ENCODE measurements at places on chromosomes 2 and 18.
A peak's percentile ranks its signal among the peaks of the same experiment; 100 is the strongest.

GRCh38 chr2:61634512-61634911, 96.4 kb upstream of the XPO1 start:
- no peak for DNase-seq

DNA sequence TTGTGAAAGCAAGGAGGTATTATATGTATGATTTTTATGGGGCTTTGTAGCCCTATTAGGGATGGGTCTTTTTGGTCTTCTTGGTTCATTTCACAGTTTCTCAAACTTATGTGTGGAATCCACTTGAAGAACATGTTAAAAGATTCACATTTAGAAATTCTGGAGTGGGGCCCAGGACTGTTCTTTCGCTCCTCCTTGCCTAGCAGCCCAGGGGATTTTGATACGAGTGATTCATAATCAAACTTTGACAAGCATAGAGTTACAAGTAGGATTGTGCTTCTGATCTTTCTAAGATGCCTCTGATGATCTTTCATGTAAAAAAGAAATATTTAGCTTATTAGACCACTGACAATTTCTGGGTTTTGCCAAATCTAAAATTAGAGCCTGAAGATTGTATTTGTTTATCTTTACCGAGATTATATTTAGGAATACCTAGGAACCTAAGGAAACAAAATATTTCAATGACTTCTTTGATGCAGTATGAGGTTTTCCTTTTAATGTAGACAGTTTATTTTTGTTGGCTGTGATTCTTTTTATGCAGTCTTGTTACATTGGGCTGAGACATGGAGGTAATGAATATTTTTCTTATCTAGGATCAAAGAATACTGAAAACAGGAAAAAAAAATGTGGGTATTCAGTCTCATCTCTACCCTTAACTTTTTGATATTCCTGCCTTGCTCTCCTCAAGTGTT, 324.0 kb downstream of the PARD3B start:
- DNase-seq, result no peak

DNA sequence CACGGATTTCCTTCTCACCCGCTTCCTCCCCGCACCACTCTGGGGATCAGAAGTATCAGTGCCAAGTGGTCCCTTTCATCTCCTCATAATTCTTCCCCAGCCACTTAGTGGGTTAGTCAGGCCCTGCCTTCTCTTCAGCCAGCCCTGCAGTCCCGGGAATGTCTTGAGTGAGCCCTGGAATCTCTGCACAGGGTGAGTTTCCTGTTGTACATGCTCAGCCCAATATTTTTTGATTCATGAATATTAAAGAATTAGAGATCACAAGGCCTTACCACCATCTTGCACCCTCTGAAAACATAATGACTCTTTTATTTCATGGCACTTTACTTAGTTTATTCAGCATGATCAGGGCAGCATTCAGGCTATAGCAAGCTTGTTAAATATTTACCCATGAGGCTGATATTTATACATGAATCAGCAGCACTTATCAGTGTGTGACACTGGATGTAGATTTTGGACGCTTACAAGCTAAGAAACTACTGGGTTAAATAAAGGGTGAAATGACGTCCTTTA, 159.4 kb upstream of the FOSL2 start:
- no peak for DNase-seq

DNA sequence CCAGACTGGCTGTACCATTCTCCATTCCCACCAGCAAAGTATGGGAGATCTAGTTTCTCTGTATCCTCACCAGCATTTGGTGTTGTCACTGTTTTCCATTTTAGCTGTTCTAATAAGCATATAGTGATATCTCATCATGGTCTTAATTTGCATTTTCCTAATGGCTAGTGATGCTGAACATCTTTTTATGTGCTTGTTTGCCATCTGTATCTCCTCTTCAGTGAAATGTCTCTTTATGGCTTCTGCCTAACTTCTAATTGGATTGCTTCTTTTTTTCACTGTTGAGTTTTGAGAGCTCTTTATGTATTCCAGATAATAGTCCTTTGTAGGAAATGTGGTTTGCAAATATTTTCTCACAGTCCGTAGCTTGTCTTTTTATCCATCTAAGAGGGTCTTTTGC, 18.9 kb upstream of the BIN1 start:
- no peak for DNase-seq

DNA sequence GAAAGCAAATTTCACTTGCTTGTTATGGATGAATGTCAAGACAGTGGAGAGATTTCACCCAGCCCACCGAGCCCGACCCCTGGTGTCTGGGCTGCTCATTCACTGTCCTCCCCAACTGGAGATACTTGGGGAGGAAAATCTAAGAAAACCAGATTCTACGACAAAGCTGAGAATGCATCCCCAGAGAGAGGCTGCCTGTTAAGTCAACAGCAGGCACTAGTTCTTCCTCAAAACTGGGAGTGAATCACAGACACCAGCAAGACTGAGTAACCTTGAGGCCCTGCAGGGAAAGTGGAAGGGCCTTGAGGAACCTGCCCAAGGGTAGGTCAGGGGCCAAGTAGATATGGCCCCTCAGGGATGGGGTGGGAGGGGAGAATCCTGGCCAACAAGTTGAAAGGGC, 34.2 kb upstream of the MLPH start:
- no peak for DNase-seq

GRCh38 chr18:77042583-77042982, 90.0 kb downstream of the MBP start:
- no peak for DNase-seq

GRCh38 chr18:28602391-28602790, 425.5 kb upstream of the CDH2 start:
- DNase-seq, result no peak

DNA sequence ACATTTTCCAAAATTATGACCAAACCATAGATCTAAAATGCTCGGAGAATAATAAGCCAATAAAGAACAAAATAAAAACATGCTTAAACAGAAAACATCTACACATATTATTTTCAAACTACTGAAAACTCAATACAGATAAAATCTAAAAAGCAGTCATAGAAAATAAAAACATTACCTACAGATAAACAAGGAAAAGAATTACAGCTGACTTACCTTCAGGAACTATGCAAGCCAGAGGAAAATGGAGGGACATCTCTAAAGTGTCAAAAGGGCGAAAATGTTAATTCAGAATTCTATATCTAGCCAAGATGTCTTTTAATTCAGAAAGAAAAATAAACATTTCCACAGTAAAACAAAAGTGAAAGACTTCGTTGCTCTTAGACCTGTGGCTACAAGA, 112.9 kb upstream of the GYPC start:
- DNase-seq, result no peak

- no peak for DNase-seq
Observed at GRCh38 chr2:169658877-169659276, 35.3 kb downstream of the CFAP210 start.

GRCh38 chr2:119366161-119366648, 429 bp downstream of the C2orf76 start:
- no peak for DNase-seq

DNA sequence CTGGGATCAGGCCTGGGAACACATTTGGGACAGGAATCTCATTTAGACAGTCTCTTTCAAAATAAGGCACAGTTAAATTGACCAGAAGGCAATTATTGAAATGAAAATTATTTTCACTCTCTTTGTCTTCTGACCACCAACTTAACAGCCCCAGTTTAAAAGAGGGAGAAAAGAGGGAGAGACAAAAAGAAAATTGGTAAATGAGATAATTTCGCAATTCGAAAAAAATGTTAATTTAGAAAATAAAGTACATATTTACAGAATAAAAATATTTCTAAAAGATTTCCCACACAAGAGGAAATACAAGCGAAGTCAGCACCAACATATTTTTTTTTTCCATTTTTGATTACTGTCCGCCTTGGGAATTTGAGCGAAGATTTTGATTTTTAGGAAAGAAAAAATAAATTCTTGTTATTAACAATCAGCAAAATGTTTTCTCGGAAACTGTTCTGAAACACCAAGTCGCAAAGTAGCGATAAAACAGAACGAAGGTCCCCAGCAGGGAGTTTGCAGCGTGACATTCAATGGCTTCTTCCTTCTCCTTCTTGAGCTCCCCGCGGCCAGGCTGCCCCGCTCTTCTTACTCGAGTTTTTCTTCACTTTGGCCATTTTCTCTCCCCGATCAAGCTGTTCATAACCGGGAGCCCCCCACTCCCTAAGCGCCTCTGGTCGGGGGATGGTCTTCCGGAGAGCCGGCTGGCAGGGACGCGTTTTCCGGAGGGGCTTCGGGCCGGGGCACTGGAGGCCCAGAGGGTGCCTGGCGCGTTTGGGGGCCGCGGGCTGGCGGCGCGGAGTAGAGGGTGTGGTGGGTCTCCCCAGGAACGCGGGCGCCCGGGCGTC, 5.0 kb downstream of the SP9 start:
- no peak for DNase-seq

- DNase-seq, result no peak
Observed at GRCh38 chr18:80108121-80108536, 933 bp upstream of the ADNP2 start.

GRCh38 chr2:620004-620403, 57.2 kb downstream of the TMEM18 start:
- DNase-seq, result no peak

GRCh38 chr18:38792731-38793130, 1227.1 kb upstream of the CELF4 start:
- DNase-seq, result no peak

DNA sequence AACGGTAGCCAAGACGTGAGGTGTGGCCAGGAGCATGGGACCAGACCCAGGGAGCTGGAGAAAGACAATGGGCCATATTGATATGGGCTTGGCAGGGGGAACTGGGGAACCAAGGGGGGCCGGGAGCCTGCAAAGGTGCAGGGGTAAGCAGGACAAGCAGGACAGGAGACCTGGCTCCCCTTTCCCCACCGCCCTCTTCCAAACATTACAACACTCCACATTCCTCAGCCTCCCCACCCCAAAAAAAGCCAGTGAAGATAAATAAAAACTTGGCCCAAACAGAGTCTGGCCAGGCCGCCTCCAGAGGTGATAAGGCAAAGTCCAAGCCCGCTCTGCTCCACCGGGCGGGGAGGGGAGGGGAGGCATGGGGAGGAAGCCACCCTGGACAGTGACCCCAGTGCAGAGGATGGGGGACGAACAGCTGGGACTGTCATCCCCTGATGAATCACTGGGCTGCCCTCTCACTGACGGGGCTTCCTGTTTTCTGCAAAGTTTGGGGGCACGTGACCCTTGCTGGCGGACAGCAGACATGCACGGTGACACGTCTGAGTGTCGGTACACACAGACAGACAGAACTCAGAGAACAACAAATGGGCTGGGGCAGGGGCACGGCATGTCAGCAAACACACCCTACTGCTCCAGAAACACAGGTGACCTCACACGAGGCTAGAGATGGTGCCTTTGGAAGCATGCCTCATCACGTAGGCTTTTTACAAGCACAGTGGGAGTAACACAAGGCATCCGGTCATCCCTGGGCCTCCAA, 100.2 kb downstream of the TNS1 start:
- DNase-seq, result peak; percentile 82

DNA sequence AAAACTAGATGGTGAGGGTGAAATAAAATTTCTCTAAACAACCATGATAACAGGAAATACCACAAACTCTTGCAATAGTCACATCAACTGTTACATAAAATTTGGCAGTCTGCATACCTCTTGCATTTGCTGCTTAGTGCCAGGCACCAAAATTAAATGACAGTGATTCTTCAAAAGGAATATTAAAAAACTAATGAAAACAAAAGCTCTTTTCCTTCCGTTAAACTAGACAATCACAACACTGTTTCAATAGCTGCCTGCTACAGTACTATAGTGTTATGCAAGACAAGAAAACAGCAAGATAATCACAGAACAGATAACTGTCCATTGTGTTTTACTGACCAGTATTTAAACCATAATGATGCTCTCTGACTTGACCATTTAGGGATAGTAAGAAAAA, 239.0 kb upstream of the SMAD7 start:
- DNase-seq, result no peak

GRCh38 chr2:45647986-45648520, 3.4 kb upstream of the PRKCE start:
- no peak for DNase-seq

DNA sequence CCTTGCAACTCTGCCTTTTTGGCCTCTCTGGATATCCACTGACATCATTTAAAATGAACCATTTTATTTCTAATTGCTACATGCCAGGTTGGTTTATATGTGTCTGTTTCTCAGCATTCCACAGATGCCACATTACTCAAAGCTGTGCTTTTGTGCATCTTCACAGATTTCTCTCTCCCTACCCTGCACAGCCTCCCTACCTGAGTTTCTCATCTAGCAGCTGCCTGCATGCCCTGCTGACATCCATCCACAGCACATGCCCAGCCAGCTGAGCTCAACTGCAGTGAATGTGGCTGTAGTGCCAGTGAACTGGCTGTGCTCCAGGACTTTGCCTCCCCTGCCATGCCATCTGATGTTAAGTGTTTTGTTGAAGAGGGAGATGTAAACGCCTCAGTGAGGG, 44.5 kb downstream of the PKP4 start:
- no peak for DNase-seq
